ENCODE measurements at places on chromosomes 7 and 10.

- DNase-seq, result no peak
Measured at GRCh38 chr7:116710764-116711452, 38.9 kb downstream of the MET start.

GRCh38 chr10:970311-971149, 17.7 kb upstream of the GTPBP4 start:
- DNase-seq, result peak; percentile 48

DNA sequence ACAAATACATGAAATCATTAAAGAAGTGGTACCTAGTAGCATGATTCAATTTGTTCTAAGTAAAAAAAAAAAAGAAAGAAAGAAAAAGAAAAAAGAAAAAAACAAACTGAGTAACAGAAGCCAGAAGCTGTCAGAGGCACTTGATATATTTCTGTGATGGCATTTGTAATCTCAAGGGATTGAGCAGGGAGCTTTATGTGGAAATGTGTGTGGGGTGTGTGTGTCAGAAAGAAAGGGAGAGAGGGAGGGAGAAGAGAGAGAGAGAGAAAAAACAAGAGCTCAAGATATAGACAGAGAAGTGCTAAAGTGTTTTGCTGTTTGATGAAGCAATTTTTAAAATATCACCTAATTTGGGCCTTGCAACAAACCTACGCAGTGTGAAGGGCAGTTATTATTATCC, 357.6 kb upstream of the PCDH15 start:
- DNase-seq, result no peak

GRCh38 chr7:140512317-140513000, 33.2 kb upstream of the MKRN1 start:
- DNase-seq, result no peak

DNA sequence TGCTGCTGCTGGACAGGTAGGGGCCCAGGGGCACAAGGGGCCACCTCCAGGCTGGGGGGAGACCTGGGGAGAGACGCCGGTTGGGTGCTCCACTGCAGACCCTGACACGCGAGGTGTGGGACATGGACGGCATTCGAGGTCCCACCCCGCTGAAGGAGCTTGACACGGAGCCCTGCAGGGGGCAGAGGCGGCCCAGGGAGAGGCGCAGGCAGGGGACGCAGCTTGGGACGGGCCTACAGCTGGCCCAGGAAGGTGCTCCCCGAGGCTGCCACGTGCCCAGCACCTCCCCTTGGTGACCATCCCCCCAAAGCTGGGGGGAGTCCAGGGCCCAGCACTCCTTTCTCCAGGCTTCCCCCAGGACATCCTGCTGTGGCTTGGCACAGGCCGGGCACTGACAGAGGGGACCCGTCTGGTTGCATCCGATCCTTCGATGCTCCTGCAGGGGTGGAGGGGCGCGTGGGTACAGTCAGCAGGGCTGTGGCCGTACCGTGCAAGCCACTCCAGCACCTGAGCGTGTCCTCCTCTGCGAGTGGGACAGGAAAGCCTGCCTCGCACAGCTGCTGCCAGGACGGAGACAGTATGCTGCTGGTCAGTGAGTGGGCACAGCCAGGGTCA, 174.4 kb downstream of the ELFN1 start:
- peak; percentile 66 for DNase-seq
